ENCODE measurements at places on chromosomes 4 and X.
A peak's percentile ranks its signal among the peaks of the same experiment; 100 is the strongest.

GRCh38 chrX:100990139-100990538 is 20.6 kb downstream of the ARL13A start:
- DNase-seq: no peak

DNA sequence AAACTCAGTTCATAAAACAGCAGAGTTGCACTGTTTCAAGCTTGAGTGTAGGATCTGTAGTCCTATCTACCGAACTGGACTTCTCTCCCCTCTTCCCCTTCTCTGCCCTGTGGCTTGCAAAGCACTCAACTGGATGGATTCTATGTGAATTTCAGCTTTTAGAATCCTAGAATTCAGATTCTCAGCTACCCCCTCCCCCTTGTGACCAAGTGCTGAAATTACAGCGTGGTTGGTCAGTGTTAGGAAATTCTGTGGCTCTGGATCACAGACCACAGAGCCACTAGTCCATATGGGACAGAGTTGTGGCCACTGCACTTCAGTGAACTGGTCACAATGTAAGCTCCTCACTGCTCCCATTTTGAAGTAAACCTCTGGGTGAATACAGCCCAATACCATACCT is 64.6 kb upstream of the TRPC5 start:
- DNase-seq: no peak

GRCh38 chr4:55010550-55010949 is 114.8 kb downstream of the KDR start:
- DNase-seq: no peak

DNA sequence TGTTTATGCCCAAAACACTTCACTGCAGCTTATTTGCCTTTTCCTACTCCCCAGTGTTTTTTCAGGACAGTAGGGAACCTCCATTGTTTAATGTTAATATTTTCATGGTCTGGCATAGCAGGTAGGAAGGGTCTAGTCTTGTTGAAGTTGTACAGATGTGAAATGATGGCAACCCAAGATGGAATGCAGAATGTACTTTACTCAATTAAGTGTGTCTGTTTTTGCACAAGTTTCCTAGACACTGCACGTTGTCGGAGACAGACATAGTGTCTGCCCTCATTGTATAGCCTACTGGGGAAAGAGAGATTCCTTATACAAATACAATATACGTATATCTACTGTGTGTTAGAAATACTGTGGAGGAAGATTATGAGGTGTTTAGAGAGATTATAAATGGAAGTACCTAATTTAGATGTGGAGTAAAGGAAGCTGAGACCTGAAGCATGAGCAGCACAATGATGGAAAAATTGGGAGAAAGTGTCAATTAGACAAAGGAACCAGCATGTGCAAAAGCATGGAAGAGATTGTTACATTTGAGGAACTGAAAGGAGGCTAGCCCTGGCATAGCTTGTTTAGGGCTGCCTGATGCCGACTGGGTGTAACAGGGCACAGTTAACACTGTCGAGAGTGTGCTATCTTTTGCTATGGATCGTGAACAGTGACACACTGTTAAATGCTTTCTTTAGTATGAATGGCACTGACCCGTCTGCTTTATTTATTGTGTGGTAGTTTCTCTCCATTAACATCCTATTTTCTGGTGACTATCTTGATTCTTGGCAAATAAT is 18.4 kb downstream of the CPEB2 start:
- DNase-seq: no peak

- DNase-seq: no peak
These were observed 177.7 kb downstream of the RAPGEF2 start for GRCh38 chr4:159280442-159281172.

DNA sequence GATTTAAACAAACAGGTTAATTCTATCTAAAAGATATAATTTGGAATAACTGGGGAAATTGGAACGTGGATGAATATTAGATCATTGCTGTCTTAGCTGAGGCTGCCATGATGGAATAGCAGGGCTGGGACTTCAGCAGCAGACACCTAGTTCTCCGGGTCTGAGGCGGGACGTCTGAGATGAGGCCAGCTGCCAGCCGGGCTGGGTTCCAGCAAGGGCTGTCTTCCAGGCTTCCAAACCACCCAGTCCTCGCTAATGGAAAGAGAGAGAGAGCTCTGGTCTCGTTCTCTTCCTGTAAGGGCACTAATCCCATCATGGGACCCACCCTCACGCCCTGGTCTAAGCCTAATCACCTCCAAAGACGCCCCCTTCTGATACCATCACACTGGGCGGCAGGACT is 85.7 kb downstream of the ADRA2C start:
- DNase-seq: no peak

DNA sequence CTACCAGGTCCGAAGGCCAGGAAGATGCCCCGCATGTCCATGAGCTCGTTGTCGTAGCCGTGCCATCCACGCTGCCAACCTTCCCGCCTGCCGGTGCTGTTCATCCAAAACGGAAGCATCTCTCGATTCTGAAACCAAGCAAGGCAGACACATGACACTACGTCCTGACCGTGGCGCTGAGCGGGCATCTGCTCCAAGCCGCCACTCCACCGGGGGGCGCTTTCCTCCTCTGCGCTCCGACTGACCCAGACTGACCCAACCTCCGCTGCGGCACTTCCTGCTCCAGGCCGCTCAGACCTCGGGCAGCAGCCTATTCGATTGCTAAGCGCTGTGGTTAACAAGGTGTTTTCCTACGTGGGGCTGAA is 120.5 kb downstream of the ENPP6 start:
- no peak for DNase-seq

DNA sequence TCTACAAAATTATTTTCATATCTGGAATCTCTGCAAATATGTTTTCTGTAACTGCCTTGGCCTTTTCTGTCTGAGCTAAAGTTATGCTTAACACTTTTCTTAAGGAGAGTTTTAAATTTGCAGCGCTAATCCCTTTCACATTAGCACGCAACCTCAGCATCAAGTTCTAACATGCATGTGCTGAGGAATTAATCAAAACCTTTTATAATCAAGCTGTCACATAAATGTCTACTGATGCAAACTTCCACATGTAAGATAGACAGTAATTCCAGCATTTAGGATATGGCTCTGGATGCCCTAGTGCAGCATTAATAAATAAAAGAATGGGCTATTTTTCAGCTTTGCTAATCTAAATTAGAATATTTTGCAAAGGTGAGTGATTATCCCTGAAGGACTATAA is 17.5 kb upstream of the NEIL3 start:
- no peak for DNase-seq

DNA sequence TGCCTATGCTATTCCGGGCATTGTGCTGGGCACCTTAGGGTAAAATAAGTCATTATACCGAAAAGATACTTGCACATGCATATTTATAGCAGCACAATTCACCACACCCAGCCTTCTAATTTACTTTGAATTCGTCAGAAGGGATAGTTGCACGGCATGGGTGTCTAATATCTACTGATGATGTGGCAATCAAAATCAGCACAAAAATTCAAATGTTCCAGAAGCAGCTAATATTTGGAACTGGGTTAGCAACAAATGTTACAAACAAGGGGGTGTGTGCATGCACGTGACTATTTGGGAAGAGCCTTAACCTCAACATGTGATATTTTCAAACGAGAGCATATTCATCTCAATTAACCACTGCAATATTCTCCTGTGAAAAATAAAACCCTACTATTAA is 79.7 kb upstream of the PRSS48 start:
- no peak for DNase-seq

DNA sequence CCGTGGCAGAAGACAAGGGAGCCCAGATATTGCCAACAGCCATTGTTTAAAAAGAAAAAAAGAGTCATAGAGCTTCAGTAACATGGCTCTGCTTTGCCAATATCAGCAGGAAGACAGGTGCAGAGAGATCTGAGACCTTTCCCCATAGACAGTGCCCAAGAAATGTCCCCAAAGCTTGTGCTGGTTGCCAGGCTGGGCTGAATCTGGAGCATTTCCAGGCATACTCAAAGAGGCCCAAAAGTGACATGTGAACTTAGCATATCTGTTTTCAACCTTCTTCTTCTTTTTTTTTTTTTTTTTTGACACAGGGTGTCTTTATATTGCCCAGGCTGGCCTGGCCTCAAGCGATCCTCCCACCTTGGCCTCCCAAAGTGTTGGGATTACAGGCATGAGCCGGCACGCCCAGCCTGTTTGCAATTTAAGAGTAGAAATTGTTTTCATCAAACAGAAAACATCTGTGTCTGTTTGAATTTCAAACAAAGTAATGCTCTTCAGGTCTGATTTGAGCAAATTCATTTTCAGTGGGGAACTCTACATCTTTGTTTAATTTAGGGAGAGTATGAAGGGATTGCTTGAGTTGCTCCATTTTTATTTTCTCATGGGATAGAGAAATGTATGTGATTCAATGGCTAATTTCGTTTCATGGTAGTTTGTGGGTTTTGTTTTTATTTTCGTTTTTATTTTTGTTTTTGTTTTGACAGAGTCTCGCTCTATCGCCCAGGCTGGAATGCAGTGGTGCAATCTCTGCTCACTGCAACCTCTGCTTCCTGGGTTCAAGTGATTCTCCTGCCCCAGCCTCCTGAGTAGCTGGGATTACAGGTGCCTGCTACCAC is 56.6 kb upstream of the RBM47 start:
- DNase-seq: no peak

DNA sequence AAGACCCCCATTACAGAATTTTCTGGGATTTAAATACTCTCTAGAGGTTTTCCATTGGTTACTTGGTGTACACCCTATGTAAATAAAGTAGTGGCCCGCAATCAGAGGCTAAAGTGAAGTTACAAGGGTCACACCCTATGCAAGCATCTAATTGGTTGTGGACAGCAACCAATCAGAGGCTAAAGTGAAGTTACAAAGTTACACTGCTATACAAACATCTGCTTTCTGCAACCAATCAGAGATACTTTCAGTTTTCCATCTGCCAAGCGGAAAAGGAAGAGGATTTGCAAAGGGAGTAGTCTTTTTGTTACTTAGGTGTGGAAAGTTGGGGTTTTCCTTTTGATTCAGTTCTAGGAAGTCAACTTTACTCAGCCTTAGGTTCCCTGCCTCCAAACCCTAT is 2.0 kb upstream of the ATRX start:
- peak; percentile 22 for DNase-seq

- no peak for DNase-seq
These were observed 25.1 kb downstream of the RAPGEF2 start for GRCh38 chr4:159127745-159128518.

- DNase-seq: no peak
These were observed 177.8 kb upstream of the ATP6AP2 start for GRCh38 chrX:40402831-40403533.

DNA sequence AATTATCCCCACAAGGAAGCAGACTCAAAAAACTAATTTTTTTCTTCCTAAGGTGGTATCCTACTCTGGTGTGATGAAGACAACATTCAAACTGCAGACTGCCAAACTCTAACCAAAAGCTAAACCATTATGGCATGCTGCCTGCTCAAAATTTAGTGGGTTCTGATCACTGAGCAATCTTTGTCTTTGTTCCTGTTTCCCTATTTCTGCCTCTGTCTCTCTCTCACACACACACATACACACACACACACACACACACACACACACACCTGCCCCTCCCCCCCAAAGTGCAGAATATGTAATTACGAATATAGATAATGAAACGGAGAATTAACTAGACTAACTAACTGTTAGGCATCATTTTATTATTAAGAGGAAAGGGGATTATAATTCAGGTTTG is 1278.6 kb downstream of the PCDH7 start:
- no peak for DNase-seq

DNA sequence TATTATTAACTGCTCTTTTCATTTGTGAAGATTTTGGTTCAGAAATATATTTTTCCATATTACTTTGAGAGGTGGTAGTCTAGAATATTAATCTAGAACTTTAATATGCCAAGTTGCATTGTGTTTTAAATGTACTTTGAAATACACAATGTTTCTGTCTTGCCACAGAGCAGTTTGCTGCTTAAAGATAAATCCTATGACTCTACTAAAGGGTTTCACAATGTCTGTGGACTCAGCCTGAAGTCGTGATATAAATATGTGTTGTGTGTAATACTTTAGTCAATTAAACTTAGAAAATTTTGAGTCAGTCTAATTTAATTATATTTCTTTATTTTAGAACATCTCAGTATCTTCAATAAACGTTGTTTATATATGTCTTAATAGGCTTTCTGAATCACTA is 1771.7 kb upstream of the PCDH7 start:
- no peak for DNase-seq

GRCh38 chrX:13369256-13370030 is 49.6 kb upstream of the ATXN3L start:
- no peak for DNase-seq

GRCh38 chr4:53840643-53841042 is 223.8 kb downstream of the CHIC2 start:
- DNase-seq: no peak

DNA sequence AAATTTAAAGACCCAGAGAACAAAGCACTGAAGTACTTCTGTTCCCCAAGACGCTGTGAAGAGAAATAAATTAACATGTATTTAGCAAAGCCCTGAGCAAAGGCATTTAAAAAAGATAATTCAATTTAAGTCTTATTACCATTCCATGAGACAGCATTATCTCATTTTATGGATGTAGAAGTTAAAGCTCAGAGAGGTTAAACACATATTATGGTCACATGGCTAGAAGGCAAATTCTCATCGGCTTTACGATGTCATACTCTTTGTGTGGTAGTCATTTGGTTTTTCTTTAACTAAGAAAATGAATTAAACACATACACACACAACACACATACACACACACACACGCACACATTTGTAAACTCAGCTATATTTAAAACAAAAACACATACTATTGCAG is 262.7 kb downstream of the HS3ST1 start:
- no peak for DNase-seq

- DNase-seq: no peak
These were observed 45.9 kb downstream of the VEGFC start for GRCh38 chr4:176746846-176747245.

GRCh38 chrX:16671005-16671404 is 21.0 kb downstream of the S100G start:
- peak; percentile 30 for DNase-seq

GRCh38 chr4:7252510-7253340 is 60.4 kb downstream of the SORCS2 start:
- no peak for DNase-seq

DNA sequence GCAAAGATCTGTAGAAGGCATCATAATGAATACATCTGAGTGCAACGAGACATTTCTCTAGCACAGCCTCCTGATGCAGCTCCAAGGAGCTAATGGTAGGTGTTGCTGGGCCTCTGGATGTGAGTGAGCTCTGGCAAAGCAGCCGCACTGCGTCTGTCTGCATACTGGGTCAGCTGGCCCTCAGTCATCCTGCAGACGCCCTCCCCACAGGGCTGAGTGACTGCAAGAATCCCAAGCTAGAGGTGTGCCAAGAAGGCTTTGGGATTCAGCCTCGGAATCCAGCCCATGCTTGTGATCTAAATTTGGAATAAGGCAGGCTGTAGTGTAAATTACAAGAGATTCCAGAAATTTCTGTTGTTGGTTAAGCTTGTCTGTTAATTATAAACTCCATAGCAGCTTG is 18.5 kb downstream of the HERC3 start:
- no peak for DNase-seq

GRCh38 chr4:12827966-12828365 is 656.2 kb downstream of the RAB28 start:
- no peak for DNase-seq

DNA sequence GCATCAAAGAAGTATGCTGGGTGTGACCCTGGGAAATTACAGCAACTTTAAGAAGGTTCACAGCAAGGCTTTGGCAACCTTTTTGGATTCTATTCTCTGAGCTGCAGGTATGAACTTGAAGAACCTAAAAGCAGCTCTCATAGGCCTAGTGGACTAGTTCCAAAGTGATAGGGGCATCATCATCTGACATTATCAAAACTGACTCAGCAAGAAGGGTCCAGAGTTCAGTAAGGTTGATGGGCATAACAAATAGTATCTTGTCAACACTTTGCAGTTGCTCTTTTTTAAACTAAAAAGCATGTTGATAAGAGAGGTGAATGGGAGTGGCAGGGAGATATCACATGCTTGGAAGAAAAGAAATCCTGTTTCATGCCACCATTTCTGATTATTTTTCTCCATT is 249.3 kb downstream of the ZNF674 start:
- DNase-seq: no peak
